ENCODE measurements at places on chromosomes 7 and 10. TPM values are rescaled to one million over a fixed set of nuclear protein-coding genes. Genes with fewer than 3 reads are reported as not detected.

DNA sequence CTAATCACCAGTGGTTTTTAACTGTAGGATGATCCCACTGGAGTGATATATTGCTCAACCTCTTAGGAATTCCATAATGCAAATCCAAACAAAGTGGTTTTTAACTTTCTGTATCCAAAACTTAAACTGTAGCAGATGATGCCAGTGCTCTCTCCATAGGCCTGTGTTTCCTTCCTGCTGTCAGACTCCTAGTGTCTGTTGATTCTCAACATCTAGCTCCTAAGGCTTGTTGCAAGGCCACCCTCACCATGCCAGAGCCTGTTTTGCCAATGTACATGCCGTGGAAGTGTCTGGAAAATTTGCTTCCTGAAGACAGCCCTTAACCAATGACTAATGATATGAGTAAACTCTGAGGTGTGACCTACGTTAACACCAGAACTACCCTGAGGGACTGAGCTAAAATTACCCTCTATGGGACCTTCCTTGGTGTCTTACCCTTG, 39.3 kb downstream of the C1GALT1 start:
- peak; percentile 54 for DNase-seq

The HOXA2 gene
- total RNA-seq, result 0.33 TPM

The PSD gene
- total RNA-seq, result 0.34 TPM

GRCh38 chr7:130396109-130396508, 15.8 kb downstream of the CPA1 start:
- DNase-seq, result no peak

- DNase-seq, result no peak
These were observed 103.4 kb downstream of the SRPK2 start for GRCh38 chr7:105285118-105285874.

The GATA3 gene
- total RNA-seq, result 0.05 TPM

DNA sequence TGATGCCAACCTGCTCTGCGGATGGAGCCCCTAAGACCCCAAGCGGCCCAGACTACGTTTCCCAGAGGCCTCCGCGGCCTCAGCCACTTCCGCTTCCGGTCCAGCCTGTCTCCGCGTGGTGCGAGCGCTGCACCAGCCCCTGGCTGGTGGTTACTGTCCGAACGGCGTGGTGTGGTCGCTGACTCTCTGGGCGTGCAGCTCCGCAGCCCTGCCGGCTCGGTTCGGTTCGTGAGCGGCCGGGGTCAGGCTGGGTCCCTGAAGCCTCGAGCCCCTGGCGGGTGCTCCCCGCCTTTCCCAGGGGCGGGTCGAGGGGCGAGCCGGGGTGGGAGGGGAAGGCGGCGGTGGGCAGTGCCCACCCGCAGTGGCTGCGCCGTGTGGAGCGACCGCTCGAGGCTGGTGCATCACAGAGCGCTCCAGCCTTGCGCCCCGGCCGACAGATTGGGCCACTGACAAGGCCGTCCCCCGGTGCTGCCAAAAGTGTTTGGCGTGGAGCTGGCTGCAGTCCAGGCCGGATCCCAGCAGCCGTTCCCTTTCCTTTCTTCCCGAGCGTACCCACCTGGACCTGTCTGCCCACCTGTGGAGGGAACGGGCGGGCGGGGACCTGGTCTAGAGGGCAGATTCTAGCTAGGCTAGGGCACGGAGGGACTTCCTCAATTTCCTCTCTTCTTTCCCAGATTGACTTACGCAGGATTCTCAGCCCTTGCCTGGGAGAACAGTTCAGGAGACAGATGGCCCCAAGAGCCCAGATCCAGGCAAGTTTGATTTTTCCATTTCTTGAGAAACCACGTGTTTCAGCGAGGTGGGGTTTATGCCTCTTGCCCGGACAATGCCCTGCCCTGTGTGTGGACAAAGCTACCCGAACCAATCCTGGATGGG, at the start of gene ZNF485:
Gene ZNF485 (plus strand): TSS at position 116 of the 876 bp plus-strand sequence. CDS start 613 bp downstream, at position 729.
- DNase-seq, result peak; percentile 72

The ERVW-1 gene
- total RNA-seq, result not detected

GRCh38 chr10:97182288-97182990, 3.3 kb downstream of the SLIT1 start:
- no peak for DNase-seq

DNA sequence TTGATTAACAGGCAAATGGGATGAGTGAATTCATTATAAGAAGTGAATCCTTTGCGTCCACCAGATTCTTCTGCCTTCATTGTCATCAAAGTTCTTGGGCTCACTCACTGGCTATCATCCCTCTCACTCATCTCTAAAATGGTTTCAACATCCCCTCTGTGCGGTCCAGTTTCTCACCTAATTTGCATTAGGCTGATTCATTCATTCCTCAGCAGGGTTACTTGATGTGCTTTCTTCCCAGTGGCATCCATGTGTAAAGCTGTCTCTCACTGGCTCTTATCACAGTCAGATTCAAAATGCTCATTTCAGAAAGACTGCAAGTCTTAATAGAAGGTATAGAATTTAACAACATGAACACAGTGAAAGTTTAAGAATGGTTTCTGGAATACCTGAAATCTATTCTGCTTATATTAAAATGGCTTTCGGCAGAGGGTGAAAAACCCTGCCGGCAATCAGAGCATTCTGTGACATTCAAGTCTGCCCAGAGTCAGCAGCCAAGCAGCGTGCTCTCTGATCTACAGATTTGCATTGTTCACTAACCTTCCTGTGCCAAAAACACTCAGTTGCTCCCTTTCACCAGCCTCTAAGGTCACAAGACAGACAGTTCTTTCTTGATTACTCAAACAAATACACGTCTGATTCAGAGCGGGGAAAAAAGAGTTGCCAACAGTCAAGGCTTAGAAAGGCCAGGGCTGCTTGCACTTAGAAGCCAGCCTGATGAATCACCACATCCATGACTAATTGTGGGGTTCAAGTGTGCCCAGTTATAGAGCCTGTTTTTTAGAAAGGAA, 106.7 kb downstream of the TES start:
- DNase-seq, result peak; percentile 100

DNA sequence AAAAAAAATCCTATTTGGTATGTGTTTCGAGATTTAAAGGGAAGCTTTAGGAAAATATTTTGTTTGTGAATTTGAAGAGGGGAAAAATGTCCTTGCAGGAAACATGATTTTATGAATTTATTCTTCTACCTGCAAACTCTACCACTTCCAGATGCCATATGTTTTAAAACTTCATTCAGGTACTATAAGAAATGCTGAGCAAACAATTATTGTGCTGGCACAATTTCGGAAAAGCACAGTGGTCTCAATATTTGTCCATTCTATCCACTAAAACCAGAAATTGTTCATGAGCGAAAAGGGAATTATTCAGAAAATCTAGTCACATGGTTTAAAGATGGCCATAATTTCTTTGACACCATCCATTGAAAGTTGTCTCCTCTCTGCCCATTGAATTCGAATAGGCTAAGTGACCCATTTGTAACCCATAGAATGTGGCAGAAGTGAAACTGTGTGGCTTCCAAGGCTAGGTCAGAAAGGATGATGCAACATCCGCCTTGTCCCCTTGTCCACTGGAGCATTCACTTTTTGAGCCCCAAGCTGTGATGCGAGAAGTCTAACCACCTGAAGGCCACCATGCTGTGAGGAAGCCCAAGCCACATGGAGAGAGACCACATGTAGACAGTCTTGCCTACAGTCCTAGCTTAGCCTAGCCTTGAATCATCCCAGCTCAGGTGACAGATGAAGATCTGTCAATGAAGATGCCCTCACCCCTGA, 189.8 kb upstream of the PRKCQ start:
- no peak for DNase-seq

The CDK14 gene
- 3.2 TPM for total RNA-seq
